ENCODE measurements at places on chromosomes 2 and 18. TPM values are rescaled to one million over a fixed set of nuclear protein-coding genes. Genes with fewer than 3 reads are reported as not detected.

The TANC1 gene
- total RNA-seq: 56.9 TPM

The COL4A4 gene
- 1.9 TPM for total RNA-seq

The SERPINB12 gene
- 15.5 TPM for total RNA-seq

The RGPD3 gene
- 0.17 TPM for total RNA-seq

The HOXD8 gene
- total RNA-seq: 2.8 TPM

The SH3BP4 gene
- 42.6 TPM for total RNA-seq

The CIAO1 gene
- 69.7 TPM for total RNA-seq

The TSN gene
- total RNA-seq: 87.6 TPM

The RAPGEF4 gene
- total RNA-seq: 4.4 TPM

The AGXT gene
- 0.51 TPM for total RNA-seq

The KCNG2 gene
- not detected for total RNA-seq

The SKOR2 gene
- total RNA-seq: 0.81 TPM

The GPR39 gene
- total RNA-seq: 4.1 TPM

The SETBP1 gene
- 62.7 TPM for total RNA-seq

The VWA3B gene
- total RNA-seq: 4.1 TPM

The PTPRM gene
- 18.6 TPM for total RNA-seq

The AFF3 gene
- total RNA-seq: 29.2 TPM
